ENCODE measurements at places on chromosomes 12 and 14.
A peak's percentile ranks its signal among the peaks of the same experiment; 100 is the strongest.

DNA sequence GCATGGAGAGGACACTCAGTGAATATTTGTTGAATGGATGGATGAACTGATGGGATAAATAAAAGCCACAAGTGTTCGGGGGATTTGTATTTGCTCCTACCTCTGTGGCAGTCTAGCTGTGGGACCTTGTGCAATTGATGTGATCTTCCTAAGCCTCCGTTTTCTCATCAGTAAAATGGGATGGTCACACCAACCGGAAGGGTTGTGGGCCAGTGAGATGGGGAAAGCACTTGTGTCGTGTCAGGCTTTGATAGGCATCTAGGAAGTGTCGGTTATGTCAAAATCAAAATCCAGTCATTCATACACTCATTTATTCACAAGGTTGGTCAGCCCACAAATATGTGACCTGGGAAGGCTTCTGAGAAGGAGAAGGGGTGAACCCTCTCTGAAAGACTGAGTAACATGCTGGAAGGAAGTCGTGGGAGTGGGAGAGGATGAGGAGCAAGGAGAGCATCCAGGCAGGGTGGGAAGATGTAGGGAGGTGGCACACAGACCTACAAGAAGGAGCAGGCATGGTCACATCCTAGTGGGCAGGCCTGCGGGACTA lies 7.8 kb upstream of the SERPINA9 start:
- DNase-seq, result no peak

DNA sequence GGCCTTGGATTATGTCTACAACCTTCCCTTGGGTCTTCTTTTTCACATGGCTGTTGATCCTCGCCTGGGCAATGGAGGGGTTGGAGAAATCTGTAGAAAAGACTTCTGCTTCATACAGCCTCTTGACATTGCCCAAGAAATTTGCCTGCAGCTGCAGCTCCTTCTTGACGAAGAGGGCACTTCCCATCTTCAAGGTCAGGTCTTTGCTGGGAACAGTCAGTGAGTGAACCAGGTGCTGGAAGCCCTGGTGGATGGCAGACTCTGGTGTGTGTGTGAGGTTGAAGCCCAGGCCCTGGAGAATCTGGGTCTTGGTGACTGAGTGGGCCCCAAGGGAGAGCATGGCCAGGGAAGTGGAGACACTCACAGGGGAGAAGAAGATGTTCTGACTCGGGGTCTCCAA lies 6.7 kb downstream of the SERPINA9 start:
- DNase-seq, result no peak

DNA sequence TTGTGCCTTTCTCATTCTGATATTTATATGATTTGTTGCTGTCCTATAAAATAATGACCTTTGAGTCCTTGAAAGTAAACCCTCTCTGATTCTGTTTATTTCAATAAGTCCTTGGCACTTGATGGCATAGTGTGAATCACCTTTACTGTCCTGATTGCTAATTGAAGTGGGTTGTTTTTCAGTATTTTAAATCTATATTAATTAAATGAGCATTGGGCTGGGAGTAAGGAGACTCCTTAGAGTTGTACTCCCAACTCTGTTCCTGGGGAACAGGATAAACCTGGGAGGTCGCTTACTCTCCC lies 235.7 kb downstream of the EGLN3 start:
- DNase-seq, result no peak

- no peak for DNase-seq
These were observed 39.9 kb downstream of the C14orf132 start for GRCh38 chr14:96079066-96079465.

DNA sequence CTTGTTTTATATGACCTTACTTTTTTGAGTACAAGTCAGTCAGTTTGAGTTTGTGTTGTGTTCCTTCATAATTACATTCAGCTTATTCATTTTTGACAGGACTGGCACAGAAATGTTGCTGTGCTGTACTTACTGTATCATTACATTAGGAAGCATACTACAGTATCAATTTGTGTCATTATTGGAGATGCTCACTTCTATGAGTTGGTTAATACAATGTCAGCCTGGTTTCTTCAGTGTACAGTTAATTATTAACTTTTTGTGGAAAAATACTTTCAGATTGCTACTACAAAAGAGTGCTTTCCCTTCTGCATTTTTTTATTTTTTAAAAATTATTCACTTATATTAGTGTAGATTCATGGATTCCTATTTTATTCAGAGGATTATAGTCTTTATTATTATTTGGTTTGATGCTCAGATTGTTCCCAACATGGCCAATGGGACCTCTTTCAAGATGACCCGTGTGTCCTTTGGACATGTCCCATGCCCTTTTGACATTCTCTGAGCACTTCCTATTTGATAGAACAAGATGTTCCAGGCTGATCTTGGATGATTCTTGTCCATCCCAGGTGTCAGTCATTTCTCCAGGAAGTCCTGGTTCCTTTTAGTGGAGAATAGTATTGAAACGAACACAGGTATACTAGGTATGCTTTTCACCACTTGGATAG lies 66.6 kb downstream of the MON2 start:
- DNase-seq, result no peak

DNA sequence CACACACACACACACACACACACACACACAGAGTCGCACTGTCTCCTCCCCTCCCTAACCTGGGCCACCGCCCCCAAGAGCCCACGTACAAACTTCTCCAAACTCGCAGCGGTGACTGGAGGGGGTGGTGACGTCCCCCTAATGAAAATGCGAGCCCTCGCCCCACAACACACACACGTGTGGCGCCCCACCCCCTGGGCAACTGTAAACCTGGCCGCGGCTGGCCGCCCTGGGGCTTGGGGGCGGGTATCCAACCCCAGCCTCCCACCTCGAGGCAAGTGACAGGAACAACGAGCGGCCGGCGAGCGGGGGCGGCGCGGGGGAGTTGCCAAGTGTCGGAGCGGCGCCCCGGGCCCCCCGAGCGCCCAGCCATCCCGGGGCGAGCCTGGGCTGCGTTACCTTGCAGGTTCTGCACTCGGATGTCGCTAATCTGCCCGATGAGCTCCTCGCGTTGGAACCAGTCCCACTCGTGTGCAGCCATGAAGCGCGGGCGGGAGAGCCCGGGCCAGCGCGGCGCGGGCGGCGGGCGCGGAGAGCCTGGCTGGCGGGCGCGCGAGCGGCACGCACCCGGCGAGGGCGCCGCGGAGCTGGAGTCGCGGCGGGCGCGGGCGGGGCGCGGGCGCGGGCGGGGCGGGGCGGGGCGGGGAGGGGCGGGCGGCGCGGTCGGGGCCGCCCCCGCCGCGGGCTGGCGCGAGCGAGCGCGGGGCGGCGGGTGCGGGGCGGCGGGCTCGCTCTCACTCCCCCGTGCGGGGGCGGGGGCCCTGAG lies at the start of gene CLMN:
Gene CLMN, minus strand, starts transcription at position 597 of the 766 bp plus-strand sequence. Its CDS starts 116 bp downstream, at position 481.
- DNase-seq, result peak; percentile 65

DNA sequence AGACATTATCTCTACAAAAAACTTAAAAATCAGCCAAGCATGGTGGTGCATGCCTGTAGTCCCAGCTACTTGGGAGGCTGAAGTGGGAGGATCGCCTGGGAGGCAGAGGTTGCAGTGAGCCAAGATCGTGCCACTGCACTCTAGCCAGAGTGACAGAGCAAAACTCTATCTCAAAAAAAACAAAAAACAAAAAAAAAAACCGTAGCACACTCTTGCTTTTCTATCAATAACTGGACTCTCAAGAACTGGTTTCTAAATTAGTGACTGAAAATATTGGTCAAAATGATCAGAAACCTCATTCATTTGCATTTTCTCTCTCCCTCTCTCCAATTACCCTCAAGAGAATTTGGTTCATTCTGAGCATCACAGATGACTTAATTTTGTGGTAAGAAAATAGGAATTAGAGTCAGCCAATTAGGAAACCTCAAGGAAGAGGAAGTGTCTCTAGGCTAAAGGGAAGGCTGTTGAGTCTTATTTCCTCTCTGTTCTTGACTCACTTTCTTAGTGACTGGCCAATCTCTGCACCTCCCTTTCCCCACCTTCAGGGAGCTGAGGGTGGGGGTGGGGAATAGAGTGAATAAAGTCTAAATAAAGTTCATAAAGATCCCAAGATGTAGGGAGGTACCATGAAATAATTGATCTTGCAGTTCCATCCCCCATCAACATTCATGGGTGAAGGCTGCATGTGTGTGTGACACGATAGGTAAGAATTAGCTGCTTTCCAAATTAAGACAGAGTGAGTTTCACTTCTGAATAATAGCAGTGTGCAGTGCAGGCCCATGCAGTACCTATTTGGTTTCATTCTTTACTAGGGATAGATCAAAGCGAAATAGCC lies 6.8 kb upstream of the PSMA6 start:
- no peak for DNase-seq

DNA sequence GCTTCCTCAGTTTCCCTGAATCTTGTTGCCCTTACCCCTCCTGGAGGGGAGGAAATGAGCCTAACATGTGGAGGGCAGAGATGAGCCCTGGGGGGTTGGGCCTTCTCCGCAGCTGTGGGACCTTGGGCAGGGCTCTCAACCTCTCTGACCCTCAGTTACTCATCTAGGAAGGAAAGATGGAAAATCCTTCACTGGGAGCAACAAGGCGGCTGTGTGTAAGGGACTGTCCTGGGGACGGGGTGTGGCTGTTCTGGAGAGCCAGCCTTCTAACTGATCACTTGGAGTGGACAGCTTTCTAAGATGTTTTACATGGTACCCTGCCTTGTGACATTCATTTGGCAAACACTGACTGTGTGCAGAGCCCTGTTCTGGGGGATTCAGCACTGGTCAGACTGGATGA lies 14.7 kb downstream of the BEGAIN start:
- DNase-seq, result no peak

DNA sequence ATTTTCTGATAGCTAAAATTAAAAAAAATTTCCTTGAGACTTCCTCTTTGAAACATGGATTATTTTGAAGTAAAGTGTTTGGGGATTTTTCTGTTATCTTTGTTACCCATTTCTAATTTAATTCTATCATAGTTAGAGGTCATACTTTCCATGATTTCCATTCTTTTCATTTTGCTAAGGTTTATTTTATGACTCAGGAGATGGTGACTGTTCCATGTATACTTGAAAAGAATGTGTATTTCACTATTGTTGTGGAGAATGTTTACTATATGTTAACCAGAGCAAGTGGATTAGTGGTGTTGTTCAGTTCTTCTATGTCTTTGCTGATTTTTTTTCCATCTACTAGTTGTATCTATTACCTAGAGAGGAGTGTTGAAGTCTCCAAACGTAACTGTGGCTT lies 250.5 kb upstream of the PELI2 start:
- no peak for DNase-seq

- DNase-seq, result no peak
These were observed 14.0 kb upstream of the KCNH3 start for GRCh38 chr12:49524660-49525324.

GRCh38 chr12:52799505-52800211 lies 3.7 kb upstream of the KRT3 start:
- no peak for DNase-seq

DNA sequence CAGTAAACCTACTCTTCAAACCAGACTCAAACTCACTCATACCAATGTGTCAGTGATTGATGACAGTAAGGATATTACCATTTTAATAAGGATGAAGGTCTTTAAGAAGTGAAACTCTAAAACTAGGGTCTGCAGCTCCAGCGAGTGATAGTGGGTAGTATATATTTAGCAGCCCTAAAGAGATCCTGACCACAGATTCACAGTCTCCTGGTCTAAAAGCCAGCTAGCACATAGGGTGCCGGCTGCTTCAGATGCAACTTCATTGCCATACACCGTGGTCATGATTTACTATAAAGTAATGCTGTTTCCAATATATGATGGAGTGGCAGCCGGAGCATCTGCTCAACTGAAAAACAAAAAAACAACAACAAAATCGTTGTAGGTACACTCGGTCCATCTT lies 99.6 kb upstream of the MDM1 start:
- DNase-seq, result no peak

DNA sequence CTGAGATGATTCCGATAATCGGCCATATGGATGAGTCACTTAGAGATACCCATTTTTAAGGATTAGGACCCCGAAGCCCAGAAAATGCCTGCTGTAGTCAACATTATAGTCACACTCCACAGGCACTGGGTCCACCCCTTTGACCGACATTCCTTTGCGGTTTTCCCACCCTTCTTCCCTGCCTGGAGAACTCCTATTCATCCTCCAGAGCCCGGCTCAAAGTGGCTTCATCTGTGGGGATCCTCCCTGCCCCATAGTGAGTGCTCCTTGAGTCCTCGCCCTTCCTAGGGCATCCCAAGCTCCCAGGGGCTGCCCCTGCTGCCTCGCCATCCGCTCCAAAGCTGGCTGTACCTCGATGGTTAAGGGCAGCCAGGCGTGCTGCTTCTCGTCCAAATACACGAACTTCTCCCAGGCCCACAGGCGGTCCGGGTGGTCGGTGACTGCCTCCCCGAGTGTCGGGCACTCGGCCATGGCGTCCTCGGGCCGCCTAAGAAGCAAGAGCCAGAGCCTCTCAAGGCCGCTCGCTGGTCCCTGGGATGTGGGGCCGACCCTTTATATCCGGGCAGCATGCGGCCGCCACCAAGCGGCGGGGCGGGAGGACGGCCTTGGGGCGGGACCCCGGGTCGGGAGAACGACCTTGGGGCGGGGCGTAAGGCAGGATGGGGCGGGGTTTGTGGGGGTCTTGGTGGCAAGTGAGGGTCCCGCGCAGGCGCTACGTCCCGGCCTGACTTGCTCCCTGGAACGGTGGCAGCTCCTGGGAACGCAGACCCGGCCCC lies at the start of gene TCL1A:
Gene TCL1A, minus strand, starts transcription at position 530 of the 776 bp plus-strand sequence. Its CDS starts 59 bp downstream, at position 471.
- no peak for DNase-seq

DNA sequence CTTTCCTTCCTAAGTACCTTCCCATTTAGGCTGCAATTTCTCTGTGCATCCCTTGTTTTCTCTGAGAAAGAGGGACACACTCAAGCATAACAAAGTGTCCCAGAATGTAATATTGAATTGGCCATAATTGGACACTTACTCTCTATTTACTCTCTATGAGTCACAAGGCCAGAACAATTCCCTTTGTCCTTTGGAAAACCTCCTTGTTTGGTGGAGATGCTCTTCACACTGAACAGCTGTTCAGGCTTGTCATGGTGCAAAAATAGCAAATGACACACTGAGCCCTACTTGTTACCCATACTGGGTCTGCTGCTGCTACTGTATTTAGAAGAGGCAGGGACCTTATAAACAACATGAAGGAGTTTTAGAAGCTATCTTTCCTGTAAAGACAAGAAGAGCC lies 1590.5 kb upstream of the TMEM132C start:
- peak; percentile 56 for DNase-seq

DNA sequence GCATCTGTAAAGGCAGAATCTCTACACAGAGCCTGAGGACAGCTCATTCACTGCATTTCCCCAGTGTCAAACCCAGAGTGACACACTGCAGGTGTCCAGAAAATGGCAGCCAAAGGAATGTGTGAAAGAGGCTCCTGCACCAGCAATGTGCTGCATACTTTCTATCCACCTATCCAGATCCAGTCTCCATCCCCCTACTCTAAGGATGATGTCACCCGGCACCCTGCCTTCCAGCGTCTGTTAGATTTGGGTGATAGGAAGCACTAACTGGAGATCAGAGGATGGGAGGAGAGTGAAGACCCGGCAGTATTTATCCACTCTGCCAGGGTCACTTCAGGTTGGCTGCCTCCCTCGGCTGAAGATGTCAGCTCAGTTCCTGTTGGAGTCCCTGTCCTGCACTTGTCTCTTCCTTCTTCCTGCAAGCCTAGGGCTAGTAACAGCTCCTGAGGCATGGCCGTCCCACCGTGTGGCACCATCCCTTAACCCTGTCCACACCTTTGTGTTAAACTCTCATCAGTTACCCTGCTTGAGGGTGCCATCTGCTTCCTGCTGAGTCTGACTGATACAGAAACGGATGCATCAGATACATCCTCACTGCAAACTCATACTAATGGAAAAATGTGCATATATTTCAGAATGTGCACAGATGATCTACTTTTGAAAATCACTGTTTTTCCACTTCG lies 13.0 kb upstream of the GPR68 start:
- DNase-seq, result no peak

GRCh38 chr12:105222726-105223351 lies 13.1 kb downstream of the APPL2 start:
- no peak for DNase-seq

All from NCI-H1105 (cell line).